Sciatic nerve (tissue), 2 donors: ENCODE measurements at places on chromosomes 3 and 15. TPM values are rescaled to one million over a fixed set of nuclear protein-coding genes. Genes with fewer than 3 reads are reported as not detected.
A peak's percentile ranks its signal among the peaks of the same experiment; 100 is the strongest.

Gene CCDC51
- 10.6 TPM for total RNA-seq

- no peak for DNase-seq
Measured at GRCh38 chr3:108528459-108529252, 18.3 kb upstream of the MYH15 start.

DNA sequence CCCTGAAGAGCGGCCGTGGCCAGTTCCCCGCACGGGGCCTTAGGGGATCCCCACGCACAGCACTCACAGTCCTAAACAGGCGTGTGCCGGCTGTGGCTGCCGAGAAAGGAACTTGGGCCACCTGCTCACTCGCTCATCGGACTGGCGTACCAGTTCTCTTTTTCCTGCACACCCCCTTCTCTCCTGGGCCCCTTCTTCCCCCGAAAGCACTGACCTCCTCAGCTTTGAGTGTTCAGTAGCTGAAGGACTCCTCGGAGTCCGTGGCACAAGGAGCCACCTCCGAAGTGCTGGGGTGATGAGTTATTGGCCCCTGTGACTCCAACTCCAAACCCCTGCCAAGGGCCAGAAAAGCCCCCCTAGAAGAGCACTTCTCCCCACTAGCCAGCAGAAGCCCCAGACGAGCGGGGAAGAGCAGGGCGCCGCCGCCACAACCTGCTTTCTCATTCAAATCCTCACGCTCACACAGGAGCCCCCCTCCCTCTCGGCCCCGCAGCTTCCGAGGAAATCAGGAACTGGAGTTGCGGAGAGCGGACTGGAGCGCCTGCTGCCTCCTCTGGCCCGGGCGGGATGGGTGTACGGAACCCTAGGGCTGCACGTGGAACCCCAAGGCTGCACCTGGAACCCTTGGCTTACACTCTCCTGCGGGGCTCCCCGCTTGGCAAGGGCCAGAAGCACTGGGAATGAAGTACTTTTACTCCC, at the start of gene PLCH1:
PLCH1 (minus strand) TSS at position 446 of the 699 bp plus-strand sequence. CDS start 40,847 bp downstream, outside the sequence.
- DNase-seq: peak; percentile 77

Gene EOMES
- 0.98 TPM for total RNA-seq

- peak; percentile 94 for DNase-seq
Measured at GRCh38 chr15:40952901-40953712, at the start of gene CHAC1. Gene CHAC1, plus strand, starts transcription at chr15:40953471. Its CDS starts 113 bp downstream, at chr15:40953584.

- DNase-seq: no peak
Measured at GRCh38 chr3:105866656-105867653, 1.9 kb downstream of the CBLB start.

- DNase-seq: no peak
Measured at GRCh38 chr3:130490241-130490640, 26.7 kb upstream of the COL6A6 start.

Gene CCRL2
- total RNA-seq: 4.7 TPM

Gene IREB2
- 65.0 TPM for total RNA-seq

GRCh38 chr3:189513281-189514117, 117.7 kb upstream of the TP63 start:
- DNase-seq: no peak

Gene PRKAR2A
- total RNA-seq: 46.5 TPM

DNA sequence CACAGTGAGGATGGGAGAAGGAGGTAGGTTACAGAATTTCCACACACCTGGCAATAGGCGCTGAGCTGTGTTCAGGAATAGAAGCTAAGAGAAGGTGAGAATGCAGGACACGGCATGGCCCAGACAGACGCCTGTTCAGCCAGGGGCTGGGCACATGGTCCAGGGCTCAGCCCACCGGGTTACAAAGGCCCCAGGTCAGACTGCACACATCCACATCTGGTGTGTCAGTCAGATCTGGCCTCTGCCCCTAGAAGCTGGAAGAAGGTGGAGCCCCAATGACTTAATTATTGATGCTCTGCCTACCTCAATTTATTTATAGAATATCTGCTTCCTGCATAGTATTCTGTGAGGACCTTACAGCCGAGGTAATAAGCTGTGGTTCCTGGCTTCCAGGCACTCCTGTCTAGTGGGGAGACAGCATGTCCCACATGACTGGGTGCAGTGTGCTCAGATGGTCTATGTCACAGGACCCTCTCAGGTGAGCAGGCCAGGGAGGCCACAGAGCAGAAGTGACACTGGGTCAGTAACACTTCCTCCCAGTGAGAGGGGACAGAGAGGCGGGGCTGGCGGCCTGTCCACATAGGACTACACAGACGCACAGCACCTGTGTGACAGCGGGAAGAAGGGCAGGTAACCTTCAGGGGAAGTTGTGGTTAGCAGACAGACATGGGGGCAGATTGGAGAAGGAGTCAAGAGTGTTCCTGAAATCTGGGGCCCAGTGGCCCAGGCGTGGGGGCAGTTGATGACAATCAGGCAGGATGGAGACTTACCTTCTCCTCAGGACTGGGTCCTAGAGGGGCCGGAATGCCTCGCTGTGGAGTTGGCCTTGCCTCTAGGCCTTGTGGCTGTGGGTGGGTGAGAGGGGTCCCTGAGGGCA, 38.6 kb upstream of the PLXNA1 start:
- DNase-seq: no peak

DNA sequence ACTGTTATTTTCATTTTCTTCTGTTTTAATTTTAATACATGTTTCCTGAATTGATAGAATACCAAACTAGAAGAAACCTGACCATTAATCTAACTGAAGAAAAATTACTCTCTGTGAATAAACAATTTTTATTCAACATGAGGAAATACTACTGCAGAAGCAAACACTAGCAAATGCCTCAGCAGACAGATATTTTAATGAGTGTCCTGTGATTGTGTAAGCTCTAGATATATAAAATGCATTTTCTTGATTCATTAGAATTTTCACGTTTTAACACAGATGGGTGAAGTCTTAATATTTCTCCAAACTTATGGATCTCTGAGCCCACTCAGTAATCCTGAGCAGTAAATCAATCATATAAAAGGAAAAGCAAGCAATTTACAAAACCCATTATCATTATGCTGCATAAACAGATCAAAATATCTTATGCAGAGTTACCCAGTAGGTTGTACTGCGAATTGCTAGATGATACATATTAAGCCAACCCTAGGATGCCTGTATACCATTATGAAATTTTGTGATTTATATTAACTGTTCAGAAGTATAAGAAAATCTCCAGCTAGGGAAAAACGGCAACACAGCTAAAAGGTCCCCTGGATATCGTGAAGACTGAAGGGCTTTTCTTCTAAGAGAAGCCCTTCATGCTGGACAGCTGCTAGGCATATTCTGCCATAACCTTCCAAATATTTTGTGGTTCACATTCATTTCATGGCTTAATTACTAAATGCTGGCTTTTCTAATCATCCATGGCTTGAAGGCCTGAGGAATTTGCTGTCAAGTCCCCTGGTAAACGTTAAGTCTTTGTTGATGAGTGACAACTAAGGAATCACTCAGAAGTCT, 157.7 kb upstream of the TGFBR2 start:
- DNase-seq: no peak

Gene GOLGA8T
- total RNA-seq: 1.5 TPM

Gene MAGI1
- 64.6 TPM for total RNA-seq

DNA sequence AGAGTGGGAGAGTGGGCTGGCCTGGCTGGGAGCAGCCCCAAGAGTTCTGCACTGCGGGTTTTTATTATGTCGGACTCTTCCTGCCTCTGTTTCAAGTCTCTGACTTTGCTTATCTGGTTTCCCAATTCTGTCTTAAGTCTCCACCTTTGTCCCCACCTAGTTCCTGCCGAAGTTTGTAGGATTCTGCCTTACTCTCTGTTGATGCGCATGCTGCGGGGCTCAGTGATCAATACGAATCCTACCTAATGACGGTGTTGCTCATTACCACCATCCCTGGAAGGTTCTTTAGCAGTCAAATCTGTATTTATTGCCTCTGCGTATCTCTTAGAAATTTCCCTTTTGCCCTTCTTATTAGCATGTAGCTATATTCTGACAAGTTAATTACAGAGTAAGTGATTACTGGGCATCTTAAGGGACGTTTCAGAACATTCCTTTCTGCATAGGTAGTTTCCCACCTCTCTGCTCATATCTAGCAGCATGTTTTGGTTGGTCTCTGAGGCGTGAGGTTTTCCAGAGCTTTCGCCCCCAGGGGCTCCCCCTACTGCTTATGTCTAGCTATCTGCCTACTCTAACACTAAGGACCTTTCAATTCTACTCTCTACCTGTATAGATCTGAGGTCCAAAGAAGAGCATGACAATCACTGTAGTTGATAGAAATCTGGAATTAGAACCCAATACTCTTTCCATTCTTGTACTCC, 236.0 kb upstream of the EIF1B start:
- DNase-seq: no peak

Gene STAC
- total RNA-seq: 4.4 TPM

DNA sequence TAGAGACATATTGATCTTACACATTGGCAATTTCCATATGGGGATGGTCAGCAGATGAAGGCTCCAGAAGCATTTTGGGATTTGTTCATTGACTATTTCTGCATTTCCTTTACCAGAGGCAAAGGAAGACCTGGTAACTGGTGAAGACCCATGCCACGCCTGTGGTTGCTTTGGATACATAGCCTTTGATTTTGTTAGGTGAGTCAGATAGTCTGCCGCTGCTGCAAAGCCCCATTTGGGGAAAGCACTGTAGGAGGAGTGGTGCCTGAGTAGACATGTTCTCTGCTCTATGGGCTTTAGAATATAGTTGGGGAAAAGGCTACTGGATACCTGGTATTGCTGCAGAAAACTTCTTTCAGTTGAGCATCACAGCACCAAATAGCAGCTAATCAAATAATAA, 56.8 kb downstream of the TFG start:
- DNase-seq: no peak

Gene AGBL1
- total RNA-seq: 0.49 TPM

Gene CSTA
- 6.3 TPM for total RNA-seq

DNA sequence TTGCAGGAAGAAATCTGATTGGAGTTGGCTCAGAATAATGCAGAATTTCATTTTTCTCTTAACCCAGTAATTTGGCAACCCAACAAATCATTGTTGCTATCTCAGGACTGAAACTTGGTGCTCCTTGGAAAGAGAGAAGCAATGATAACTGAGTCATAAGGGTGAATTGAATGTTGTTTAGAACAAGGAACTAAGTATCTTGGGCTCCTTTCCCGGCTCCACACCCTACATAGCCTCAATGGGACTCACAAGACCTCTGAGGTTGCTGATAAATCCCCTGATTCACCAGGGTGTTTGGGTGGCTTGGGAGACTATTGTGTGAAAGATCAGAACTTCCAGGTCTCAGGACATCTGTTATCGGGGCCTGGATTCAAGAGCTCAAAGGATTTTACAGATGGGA, 7.8 kb upstream of the RAB8B start:
- no peak for DNase-seq

Gene IL12A
- total RNA-seq: 0.53 TPM

DNA sequence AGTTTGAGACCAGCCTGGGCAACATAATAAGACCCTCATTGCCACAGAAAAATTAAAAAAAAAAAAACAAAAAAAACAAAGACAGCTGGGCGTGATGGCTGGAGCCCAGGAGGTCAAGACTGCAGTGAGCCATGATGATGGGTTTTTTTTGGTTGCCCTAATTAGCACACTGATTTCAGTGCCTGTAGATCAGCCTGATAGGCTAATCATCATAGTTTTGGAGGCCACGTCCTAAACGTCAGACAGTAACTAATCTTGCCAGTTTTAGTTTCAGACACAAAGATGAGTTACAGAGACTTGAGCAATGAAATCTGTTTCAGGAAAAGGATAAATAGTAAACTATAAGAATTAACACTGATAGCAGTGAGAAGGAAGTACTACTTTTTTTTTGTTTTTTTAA, 55.4 kb downstream of the LRCH3 start:
- DNase-seq: no peak

DNA sequence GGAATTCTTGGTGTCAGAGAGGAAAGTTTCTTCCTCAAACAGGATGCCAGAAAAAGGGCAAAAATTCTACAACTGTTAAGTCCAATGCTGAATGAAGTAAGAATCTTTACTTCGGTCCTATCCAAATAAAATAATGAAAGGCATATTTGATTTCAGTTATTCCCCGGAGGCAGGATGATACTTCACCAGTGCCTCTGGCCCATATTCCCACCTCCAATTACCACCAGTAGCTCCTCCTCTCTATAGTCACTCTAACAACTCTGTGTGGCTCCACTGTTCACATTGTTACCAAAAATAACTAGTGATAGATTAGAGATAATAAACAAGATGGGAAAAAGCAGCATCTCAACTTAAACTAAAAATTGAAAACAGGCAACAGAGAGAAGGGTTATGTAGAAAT, 20.7 kb downstream of the MAP1A start:
- DNase-seq: no peak

GRCh38 chr15:40333922-40334492, 6.7 kb downstream of the CCDC9B start:
- DNase-seq: peak; percentile 81

DNA sequence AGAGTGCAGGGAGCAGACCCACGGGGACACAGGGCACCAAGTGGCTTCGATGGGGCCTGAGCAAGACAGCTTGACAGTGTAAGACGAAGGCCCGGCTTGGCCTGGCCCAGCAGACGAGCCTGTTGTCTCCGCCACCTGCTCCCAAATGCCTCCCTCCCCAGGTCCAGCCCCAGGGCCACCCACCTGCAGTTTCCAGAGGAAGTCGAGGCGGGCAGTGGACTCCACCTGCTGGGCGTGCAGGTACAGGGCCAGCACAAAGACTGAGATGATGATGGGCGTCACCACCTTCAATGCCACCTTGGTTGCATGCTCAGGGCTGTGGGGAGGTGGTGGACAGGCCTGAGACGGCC, 94.1 kb downstream of the SEC22A start:
- no peak for DNase-seq

GRCh38 chr15:97875025-97875512, 85.4 kb upstream of the ARRDC4 start:
- DNase-seq: no peak

Gene CYB561D2
- total RNA-seq: 10.1 TPM

DNA sequence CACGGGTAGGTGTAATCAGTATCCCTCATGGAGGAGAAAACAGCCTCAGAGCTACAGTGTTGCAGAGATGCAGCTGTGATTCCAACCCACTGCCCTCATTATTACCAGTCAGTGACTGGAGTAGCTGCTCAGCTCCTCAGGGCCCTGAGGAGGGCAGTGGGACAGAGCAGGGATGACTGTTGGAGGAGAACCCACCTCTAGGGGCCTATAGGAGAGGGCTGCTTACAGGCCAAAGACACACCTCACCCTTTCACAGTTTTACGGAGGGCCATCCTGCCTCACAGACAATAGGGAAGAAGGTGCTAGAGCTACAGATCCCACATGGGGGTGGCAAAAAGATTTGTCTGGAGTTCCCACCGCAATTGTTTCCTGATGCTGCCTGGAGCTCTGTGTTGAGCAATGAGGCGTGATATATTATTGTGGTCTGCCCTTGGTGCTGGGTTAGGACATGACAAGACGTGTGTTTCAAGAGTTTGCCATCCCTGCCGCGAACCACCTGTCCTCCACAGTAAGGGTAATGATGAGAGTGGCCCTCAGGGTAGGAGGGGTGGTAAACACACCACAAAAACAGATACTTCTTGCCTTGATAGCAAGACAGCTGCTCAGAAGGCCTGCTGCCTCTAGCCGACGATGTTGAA, 140.5 kb upstream of the TPM1 start:
- DNase-seq: no peak

Gene B3GNT5
- 30.3 TPM for total RNA-seq
